ENCODE measurements at places on chromosomes 7 and 10.
A peak's percentile ranks its signal among the peaks of the same experiment; 100 is the strongest.

DNA sequence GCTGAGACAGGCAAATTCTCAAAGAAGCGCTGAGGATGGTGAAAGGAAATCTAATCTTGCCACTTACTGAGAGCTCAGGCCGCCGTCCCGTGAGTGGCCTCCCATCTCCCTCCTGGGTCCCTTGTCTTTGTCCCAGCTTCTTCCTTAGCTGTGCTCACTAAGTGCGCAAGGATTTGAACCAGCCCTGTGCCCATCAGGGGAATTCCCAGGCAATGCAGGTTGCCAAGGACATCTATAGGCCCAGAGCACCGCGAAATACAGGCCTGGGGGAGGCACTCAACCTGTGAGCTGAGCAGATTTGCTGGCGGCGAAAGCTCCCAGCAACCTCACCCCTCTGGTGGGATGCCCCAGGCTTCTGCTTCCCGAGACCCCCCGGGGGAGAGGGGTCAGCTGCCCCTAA lies 64.8 kb downstream of the OAT start:
- no peaks in the 10 kb centered on the region for H3K4me1 ChIP-seq
- no peaks in the 10 kb centered on the region for H3K27me3 ChIP-seq
- no peak overlapping the region for H3K27ac ChIP-seq

- H3K27ac ChIP-seq: no peak overlapping the region
- H3K27me3 ChIP-seq: no peaks in the 10 kb centered on the region
- H3K4me3 ChIP-seq: no peak overlapping the region
- no peaks in the 10 kb centered on the region for H3K36me3 ChIP-seq
- no peaks in the 10 kb centered on the region for H3K4me1 ChIP-seq
Observed at GRCh38 chr10:13722747-13723653, 136.2 kb downstream of the PRPF18 start.

DNA sequence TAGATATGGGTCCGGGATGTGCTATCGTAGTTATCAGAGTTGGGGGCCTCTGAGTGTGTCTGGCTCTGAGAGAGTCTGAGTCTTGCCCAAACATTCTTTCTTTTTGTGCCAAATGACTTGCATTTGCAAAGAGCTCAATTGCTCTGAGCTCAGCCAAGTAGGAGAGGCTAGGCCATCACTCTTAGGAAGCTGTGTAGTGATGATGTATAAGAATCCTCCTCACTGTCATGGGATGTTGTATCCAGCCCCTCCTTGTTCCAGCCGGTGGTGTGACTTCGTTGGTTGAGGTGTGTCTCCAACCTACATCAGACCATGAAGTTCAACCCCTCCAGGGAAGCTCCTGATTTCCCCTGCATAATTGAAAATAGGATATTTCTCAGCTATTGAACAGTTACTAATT lies 97.5 kb upstream of the NPS start:
- no peaks in the 10 kb centered on the region for H3K27me3 ChIP-seq
- H3K36me3 ChIP-seq: no peaks in the 10 kb centered on the region
- H3K4me3 ChIP-seq: no peak overlapping the region
- no peak overlapping the region for H3K27ac ChIP-seq
- DNase-seq: no peak

DNA sequence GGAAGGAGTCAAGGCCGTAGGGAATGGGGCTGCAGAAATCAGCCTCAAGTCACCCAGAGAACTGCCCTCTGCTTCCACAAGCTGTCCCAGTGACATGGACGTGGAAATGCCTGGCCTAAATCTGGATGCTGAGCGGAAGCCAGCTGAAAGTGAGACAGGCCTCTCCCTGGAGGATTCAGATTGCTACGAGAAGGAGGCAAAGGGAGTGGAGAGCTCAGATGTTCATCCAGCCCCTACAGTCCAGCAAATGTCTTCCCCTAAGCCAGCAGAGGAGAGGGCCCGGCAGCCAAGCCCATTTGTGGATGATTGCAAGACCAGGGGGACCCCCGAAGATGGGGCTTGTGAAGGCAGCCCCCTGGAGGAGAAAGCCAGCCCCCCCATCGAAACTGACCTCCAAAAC lies 50.2 kb upstream of the PDCD4 start:
- H3K27ac ChIP-seq: peak overlapping the region; percentile 88
- peaks cover 59% of the 10 kb centered on the region for H3K4me1 ChIP-seq

DNA sequence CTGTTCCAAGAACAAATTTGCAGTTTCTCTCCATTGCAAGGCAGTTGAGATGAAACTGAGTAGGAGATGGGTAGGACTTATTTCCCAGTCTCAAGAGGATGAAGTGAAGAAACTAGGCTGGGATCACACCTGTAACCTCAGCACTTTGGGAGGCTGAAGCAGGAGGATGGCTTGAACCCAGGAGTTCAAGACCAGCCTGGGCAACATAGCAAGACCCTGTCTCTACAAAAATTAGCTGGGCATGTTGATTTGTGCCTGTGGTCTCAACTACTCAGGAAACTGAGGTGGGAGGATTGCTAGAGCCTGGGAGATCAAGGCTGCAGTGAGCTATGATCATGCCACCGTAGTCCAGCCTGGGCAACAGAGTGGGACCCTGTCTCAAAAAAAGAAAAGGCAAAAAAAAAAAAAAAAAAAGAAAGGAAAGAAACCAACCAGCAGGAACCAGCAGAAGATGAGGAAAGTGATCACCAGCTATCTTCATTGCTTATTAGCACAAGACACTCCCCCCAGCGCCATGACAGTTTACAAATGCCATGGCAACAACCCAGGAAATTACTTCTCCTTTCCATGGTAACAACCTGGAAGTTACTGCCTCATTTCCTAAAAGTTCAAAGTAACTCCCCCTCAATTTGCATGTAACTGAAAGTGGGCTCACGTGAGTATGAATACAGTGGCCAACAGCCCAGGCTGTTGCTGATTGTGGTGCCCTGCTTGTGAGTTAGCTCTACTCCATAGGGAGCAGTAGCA lies 18.3 kb upstream of the ST8SIA6 start:
- H3K4me3 ChIP-seq: no peak overlapping the region
- H3K36me3 ChIP-seq: no peaks in the 10 kb centered on the region

- no peak overlapping the region for H3K27ac ChIP-seq
- no peaks in the 10 kb centered on the region for H3K27me3 ChIP-seq
- H3K36me3 ChIP-seq: no peaks in the 10 kb centered on the region
- H3K4me3 ChIP-seq: no peak overlapping the region
Observed at GRCh38 chr10:82847242-82847641, 972.2 kb downstream of the NRG3 start.

DNA sequence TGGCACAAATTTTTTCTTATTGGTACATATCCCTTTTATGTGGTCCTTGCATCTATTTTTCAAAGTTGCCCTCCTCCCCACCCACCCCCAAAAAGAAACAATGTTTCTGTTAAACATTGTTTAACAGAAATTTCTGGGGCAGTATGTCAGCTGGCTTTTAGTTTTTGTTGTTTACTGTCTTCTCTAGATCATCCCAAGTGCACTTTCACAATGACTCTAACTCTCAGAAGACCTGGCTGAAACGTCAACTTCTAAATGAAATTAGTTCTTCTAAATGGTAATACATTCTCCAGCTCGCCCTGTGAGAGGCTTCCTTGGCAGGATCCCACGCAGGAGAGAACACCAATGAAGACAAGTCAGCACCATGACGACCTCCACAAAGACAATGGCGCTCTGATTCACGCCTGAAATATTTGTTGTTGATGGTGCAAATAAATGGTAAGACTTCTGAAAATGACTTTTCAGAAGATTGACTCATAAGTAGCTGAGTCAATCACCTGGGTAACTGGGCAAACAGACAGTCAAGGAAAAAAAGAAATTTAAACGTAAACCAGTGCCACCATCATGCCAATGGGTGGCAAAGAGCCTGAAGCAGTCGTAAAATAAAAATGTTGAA lies 293.7 kb downstream of the FZD1 start:
- no peak for DNase-seq
- no peaks in the 10 kb centered on the region for H3K27me3 ChIP-seq
- H3K4me3 ChIP-seq: no peak overlapping the region
- peak overlapping the region; percentile 90 for H3K27ac ChIP-seq
- H3K36me3 ChIP-seq: no peaks in the 10 kb centered on the region

- no peaks in the 10 kb centered on the region for H3K27me3 ChIP-seq
- no peaks in the 10 kb centered on the region for H3K36me3 ChIP-seq
- DNase-seq: no peak
- peak overlapping the region; percentile 2 for H3K4me3 ChIP-seq
- H3K27ac ChIP-seq: peak overlapping the region; percentile 53
Observed at GRCh38 chr7:64558781-64559180, 4.1 kb downstream of the ZNF680 start.

- DNase-seq: no peak
- no peaks in the 10 kb centered on the region for H3K4me1 ChIP-seq
- H3K36me3 ChIP-seq: no peaks in the 10 kb centered on the region
- H3K27me3 ChIP-seq: no peaks in the 10 kb centered on the region
- no peak overlapping the region for H3K4me3 ChIP-seq
- H3K27ac ChIP-seq: no peak overlapping the region
Observed at GRCh38 chr10:97708167-97708566, 5.4 kb upstream of the MARVELD1 start.

DNA sequence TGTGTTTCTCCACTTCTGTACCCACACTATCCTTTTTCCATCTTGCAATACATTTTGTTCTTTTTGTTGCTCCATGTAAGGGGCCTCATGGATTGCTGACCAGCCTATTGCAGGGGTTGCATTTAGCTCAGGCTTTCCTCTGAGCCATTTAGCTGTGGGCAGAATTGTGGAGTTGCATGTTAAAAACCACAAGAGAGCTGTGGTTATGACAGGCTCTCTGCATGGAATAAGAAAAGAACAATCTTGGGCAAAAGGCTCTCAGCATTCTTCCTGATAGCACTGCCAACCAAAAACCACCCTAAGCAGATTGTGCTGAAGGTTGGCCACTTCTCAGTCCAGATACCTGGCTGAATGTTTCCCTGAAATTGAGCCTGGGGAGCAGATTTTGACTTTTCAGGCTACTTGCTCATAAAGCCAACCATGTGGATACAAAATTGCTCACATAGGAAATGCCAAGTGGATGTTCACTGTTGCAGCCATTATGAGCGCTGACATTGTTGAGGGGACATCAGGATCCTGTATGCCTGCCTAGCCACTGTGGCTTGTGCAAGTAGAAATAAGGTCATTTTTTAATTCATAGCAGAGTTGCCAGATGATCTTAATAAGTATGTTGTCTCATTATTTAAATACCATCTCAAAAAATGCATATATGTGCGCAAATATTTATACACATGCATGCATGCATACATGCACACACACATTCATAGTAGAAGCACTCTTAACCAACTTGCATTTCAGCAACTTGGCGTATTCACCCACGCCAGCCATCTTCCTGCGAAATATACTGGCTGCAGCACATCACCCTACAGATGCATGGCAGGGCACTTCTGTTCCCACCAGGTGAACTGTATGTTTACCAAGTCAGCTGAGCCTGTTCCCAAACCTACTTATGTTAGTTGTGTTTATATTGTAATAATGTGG lies 695.4 kb downstream of the LRMDA start:
- no peaks in the 10 kb centered on the region for H3K4me1 ChIP-seq
- H3K4me3 ChIP-seq: no peak overlapping the region
- no peaks in the 10 kb centered on the region for H3K27me3 ChIP-seq
- no peak overlapping the region for H3K27ac ChIP-seq
- H3K36me3 ChIP-seq: no peaks in the 10 kb centered on the region

DNA sequence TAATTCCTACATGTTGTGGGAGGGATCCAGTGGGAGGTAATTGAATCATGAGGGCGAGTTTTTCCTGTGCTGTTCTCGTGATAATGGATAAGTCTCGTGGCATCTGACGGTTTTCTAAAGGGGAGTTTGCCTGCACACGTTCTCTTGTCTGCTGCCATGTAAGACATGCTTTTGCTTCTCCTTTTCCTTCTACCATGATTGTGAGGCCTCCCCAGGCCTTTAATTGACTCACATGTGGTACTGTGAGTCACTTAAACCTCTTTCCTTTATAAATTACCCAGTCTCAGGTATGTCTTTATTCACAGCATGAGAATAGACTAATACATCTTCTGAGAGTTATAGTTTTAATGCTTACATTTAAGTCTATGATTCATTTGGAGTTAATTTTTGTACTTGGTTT lies 22.6 kb upstream of the CPN1 start:
- no peaks in the 10 kb centered on the region for H3K36me3 ChIP-seq
- H3K4me3 ChIP-seq: no peak overlapping the region
- no peaks in the 10 kb centered on the region for H3K4me1 ChIP-seq
- no peak overlapping the region for H3K27ac ChIP-seq
- DNase-seq: no peak
- no peaks in the 10 kb centered on the region for H3K27me3 ChIP-seq

GRCh38 chr7:137847568-137848050 lies 835 bp upstream of the DGKI start:
- H3K27ac ChIP-seq: no peak overlapping the region
- DNase-seq: no peak
- H3K36me3 ChIP-seq: no peaks in the 10 kb centered on the region
- H3K4me3 ChIP-seq: peak overlapping the region; percentile 39
- no peaks in the 10 kb centered on the region for H3K4me1 ChIP-seq

GRCh38 chr7:31051598-31052486 lies at the start of gene ADCYAP1R1:
Gene ADCYAP1R1 (plus strand): TSS chr7:31052308. CDS start chr7:31063265, 10,957 bp downstream.
- H3K27ac ChIP-seq: no peak within 1 kb of the TSS
- H3K27me3 ChIP-seq: peaks cover 38% of the 10 kb centered on the region
- peak within 1 kb of the TSS; percentile 68 for H3K4me3 ChIP-seq
- no peaks in the 10 kb centered on the region for H3K36me3 ChIP-seq
- H3K4me1 ChIP-seq: no peaks in the 10 kb centered on the region
- no peak for DNase-seq

- H3K36me3 ChIP-seq: no peaks in the 10 kb centered on the region
- no peaks in the 10 kb centered on the region for H3K27me3 ChIP-seq
- no peak overlapping the region for H3K27ac ChIP-seq
- H3K4me1 ChIP-seq: no peaks in the 10 kb centered on the region
- peak overlapping the region; percentile 62 for H3K4me3 ChIP-seq
Observed at GRCh38 chr7:7424151-7424873, 111.4 kb downstream of the COL28A1 start.

- no peak overlapping the region for H3K27ac ChIP-seq
- H3K4me1 ChIP-seq: no peaks in the 10 kb centered on the region
- H3K27me3 ChIP-seq: no peaks in the 10 kb centered on the region
- H3K36me3 ChIP-seq: no peaks in the 10 kb centered on the region
- H3K4me3 ChIP-seq: no peak overlapping the region
Observed at GRCh38 chr7:3552499-3552898, 251.4 kb downstream of the SDK1 start.

GRCh38 chr7:25520516-25520915 lies 292.2 kb upstream of the NPVF start:
- H3K27ac ChIP-seq: no peak overlapping the region
- DNase-seq: no peak
- H3K36me3 ChIP-seq: no peaks in the 10 kb centered on the region
- no peaks in the 10 kb centered on the region for H3K27me3 ChIP-seq
- H3K4me1 ChIP-seq: no peaks in the 10 kb centered on the region
- no peak overlapping the region for H3K4me3 ChIP-seq

Data from breast epithelium (tissue), 4 donors.